ENCODE measurements at places on chromosomes 3 and 15. TPM values are rescaled to one million over a fixed set of nuclear protein-coding genes. Genes with fewer than 3 reads are reported as not detected.

- DNase-seq: no peak
Observed at GRCh38 chr3:183591881-183592521, 36.5 kb upstream of the KLHL6 start.

DNA sequence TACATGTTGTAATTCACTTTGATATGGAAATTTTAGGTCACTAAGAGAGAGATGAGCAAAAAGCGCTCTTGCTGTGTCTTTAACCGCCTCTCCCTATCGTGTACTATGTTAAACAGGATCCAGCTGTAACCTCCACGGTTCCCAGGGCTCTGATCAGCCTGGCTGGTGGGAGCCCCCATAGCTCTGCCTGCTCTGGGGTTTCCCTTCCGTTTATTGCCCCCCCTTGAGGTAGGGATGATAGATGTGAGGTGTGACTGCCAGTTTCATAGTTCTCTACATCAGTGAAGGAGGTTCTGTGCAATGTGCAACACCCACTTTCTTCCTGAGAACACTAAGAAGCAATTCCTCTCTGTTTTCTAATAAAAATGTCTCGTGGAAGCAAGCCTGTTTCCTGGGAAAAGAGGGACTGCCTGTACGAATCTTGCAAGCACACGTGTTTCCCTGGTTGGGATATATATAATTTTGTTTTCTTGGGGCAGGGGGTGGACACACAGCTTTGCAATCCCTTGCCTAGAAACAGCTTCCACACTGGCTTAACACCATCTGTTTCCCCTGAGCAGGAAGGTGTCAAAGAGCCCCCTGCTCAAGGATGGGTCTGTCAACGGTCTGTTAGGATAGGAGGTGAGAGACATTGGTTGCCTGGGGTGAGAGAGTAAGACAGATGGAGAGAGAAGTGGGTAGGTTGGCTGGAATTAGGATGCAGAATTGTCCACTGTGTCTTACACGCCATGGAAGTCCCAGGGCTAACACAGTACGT lies 23.8 kb downstream of the CORO2B start:
- DNase-seq: no peak

DNA sequence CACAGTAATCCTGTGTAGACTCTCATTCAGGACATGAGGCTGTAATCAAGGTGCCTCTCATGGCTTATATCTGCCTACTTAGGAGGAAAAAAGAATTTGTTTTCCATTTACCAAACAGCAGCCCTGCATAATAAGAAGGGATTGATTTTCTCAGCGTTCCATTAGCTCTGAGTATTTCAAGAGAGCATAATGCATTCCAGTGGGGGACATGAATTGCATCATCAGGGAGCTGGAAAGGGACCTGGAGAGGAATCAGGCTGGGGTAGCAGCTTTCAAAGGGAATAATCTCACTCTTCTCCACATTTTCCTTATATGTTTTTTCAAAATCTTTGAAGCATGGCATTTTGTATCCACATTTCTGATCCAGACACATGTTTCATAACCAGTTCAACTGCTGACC lies 150.6 kb upstream of the ANKRD28 start:
- DNase-seq: no peak

DNA sequence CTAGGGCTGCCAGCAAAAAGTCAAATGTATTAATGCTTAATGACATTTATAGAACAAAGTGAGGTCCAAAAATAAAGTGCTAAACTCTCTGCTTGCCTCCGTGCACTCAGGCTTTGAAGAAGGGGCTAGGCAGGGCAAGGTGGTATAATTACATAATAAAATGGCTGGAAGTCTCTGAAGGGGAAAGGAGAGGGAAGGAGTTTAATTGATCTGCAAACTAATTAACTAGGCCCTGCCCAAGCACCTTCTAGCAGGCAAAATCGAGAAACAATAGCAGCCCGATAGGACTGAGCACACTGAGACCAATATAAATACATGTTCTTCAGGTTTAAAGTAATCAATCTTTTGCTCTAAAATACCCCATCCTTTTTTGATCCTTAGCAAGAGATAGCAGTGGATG lies 13.0 kb downstream of the DIS3L start:
- no peak for DNase-seq

DNA sequence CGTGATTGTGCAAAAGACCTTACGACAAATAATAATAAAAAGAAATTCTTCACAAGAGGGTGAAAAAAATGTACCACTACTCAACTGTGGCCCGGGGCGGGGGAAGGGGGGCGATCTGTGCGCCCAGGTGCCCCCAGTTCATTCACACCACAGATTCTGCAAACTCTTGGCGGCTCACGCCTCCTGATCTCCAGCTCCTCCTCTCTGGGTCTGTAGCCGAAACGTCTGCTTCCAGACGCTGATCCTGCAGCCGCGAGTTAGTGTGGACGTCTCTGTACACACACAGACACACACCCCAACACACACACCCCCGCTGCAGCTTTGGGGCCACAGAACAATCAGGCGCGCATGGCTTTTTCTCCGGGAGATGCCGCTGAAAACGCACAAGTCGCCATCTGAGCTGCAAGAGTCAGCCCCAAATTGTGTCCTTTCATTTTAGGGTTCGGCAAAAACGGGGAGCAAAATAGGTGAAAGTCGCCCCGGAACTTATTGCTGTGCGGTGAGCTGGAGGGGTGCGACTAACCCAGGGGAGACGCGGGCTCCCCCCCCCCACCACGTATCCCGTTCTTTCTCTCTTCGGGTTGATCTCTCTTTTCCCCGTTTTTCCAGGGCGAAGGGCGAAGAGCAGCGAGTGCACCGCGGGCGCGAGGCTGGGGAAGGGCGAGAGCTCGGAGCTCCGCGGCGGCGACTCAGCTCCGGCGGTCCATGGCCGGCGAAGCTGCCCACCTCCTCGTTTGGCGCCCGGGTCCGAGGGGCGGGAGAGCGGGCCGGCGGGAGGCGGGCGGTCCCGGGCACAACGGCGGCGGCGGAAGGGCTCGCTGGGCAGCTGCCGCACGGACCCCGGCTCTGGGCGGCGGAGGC lies 505 bp upstream of the WNT5A start:
- peak; percentile 79 for DNase-seq

GRCh38 chr3:184553385-184553784 lies 8.2 kb upstream of the EPHB3 start:
- no peak for DNase-seq

- peak; percentile 67 for DNase-seq
Observed at GRCh38 chr15:35751413-35752133, 205.6 kb upstream of the DPH6 start.

CCDC39 gene
- not detected for total RNA-seq

ACOX2 gene
- total RNA-seq: 18.5 TPM

DNA sequence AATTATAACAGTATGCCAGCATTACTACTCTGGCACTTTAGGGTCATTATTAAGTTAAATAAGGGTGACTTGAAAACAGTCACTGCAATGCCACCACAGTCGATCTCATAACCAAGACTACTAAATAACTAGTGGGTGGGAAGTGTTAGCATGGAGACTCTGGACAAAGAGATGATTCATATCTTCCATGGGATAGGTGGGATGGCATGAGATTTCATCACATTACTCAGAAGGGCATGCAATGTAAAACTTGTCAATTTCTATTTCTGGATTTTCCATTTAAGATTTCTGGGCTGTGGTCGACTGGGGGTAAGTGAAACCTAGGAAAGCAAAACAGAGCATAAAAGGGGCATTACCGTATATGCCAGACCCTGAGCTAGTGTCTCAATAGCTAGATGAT lies 538.9 kb upstream of the GRM7 start:
- no peak for DNase-seq

DNA sequence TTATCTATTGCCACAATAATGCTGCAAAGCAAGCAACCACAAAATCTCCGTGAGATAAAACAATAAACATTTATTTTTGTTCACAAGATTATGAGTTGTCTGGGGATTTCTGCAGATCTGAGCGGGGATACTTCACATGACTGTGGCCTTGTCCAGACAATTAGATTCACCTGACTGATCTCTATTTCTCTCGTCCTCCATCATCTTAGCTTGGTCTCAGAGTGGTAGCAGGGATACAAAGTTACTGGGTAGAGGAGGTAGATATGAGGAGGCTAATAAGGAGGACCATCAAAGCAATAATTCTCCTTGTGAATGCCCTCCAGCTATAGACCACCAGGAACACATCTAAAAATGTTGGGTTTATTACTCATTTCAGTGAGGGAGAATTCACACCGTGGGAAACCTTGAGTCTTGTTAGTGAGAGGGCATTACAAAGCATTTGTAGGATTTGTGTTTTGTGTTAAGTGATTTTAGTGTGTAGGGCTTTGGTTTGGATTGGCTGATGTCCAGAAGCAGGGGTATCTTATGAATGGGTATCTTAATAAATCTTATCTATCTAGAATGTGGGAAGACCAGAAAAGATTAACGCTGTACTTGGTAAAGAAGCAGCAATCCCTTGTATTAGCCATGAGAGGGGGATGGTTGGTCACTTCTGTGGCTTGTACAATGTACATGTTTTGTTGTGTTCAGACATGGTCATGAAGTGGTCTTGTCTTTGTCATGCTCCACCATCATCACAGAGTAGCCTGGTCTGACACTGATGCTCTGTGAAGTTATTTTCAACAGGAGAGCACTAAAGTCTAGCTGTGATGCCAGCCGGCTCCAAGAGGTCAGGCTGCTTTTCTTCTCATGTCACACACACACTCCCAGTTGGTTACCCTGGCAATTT lies 287.6 kb upstream of the STT3B start:
- DNase-seq: no peak

TMEM40 gene
- 0.74 TPM for total RNA-seq

GRCh38 chr15:38682363-38682762 lies 117.7 kb upstream of the RASGRP1 start:
- no peak for DNase-seq

- no peak for DNase-seq
Observed at GRCh38 chr3:125605756-125606155, 10.5 kb upstream of the OSBPL11 start.

GRCh38 chr3:4994144-4994730 lies 15.0 kb downstream of the BHLHE40 start:
- peak; percentile 71 for DNase-seq

DNA sequence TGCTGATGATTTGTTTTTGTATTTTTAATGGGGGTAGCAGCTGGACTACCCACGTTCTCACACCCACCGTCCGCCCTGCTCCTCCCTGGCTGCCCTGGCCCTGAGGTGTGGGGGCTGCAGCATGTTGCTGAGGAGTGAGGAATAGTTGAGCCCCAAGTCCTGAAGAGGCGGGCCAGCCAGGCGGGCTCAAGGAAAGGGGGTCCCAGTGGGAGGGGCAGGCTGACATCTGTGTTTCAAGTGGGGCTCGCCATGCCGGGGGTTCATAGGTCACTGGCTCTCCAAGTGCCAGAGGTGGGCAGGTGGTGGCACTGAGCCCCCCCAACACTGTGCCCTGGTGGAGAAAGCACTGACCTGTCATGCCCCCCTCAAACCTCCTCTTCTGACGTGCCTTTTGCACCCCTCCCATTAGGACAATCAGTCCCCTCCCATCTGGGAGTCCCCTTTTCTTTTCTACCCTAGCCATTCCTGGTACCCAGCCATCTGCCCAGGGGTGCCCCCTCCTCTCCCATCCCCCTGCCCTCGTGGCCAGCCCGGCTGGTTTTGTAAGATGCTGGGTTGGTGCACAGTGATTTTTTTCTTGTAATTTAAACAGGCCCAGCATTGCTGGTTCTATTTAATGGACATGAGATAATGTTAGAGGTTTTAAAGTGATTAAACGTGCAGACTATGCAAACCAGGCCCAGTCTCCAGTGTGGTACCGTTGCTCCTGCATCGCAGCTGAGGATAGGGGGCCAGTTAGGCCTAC lies 1.4 kb upstream of the FES start:
- DNase-seq: no peak
